Colonic mucosa (tissue), 4 donors: ENCODE measurements at places on chromosomes 7 and 10. TPM values are rescaled to one million over a fixed set of nuclear protein-coding genes. Genes with fewer than 3 reads are reported as not detected.

GRCh38 chr7:13992596-13992964, 3.1 kb upstream of the ETV1 start:
- no peak for DNase-seq

- peak; percentile 57 for DNase-seq
Observed at GRCh38 chr7:47574482-47575329, 7.2 kb downstream of the TNS3 start.

DNA sequence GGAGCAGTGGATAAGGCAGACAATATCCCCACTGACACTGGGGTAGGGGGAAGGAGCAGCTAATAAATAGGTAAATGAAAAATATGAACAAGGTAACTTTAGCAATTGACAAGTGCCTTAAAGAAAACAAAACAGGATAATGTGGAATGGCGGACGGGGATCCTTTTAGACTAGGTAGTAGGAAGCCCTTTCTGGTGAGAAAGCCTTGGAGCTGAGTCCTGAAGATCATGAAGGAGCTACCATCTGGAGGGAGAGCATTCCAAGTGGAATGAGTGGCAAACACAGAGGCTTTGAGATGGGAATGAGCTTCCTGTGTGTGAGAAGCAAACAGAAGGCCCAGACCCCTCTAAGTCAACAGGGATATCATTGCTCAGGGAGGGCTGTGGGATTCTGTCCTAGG, 16.0 kb upstream of the ATXN7L1 start:
- DNase-seq: no peak

DNA sequence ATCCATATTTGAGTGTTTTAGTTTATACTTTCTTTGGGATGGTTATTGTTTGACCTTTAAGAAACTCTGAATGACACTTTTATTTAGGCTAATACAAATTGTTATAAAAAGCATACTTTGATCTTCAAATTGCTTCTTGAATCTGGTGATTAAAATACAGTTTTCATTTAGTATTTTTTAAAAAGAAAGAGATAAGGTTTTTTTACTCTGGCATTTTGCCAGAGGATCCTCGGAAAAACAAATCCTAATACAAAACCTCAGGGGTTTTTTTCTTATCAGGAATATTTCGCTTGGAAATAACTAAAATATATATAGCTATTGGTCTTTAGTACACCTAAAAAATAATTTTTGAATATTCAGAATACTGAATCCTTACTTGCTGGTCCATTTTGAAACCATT, 17.0 kb downstream of the MIOS start:
- DNase-seq: no peak

DNA sequence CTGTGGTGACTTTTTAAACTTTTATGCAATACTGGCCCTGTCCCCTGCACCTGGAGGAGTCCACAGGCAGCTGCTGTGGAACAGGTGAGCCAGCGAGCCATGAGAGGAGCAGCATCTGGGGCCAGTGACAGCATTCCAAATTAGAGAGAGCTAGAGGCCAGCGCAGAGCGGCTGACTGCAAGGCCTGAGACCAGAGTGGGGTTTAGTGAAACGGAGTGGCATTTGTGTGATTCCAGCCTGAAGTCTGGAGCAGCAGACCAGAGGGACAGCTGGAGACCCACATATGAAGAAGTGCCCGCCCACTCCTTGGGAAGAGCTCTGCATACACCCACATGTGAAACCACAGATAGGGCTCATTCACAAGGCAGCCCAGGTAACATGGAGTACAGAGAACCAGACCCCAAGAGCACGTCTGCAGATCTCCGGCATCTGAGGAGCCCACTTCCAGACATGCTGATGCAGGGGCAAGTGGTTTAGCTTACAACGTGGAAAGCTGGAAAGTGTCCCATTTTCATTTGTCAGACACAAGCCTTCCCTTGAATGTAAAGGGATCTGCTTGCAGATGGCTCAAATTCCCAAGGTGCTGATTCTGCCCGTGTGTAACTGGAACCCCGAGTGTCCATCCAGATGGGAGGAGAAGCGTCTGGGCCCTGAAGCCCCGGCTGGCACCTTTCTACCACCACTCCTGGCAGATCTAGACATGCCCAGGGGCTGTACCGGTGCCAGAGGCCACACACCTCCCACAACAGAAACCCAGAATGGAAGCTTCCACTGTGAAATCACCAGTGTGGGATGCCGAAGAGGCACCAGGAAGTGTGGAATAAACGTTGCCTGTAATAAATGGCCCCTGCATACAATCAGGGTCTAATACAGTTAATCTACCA, 256.0 kb upstream of the TCERG1L start:
- no peak for DNase-seq

- no peak for DNase-seq
Observed at GRCh38 chr7:3112479-3113134, 68.9 kb upstream of the CARD11 start.

DNA sequence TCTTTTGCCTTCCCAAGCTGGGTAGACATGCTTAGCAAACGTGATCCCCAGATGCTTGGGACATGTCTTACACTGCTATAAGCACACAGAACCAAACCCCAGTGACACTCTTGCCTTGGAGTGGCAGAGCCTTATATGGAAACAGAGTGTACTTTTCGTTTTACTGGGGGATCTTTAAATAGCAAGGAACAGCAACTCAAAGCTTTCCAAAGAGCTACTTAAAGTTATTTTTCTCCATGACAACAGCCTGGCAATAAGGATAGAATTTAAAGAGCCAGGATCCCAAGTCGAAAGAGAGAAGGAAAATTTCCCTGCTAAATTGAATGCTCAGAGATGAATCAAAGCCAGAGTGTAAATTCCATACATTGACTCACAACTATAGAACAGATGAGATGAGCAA, 67.8 kb downstream of the ZNF365 start:
- no peak for DNase-seq

DNA sequence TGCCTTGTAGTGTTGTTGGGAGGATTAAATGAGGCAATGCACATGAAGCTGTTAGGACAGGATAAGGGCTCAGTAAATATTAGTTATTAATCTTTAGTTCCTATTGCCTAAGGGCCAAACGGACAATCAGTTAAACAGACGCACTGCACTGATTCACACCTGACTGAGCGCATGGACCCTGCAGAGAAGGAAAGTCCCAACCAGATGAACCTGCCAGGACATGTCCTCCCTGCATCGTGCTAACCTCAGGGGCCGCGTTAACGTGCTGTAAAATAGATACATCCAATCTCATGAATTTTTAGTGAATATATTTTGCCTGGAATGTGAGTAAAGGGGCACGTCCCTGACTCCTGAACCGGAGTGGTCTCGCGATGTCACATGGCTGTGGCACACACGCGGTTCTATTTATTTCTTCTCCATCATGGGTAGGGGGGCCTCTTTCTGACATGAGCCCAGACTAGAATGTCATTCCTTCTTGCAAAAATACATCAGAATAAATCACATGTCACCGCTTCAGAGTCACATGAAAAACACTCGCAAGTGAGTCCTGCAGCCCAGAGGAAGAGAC, 12.3 kb downstream of the ADARB2 start:
- no peak for DNase-seq

GRCh38 chr7:1693991-1694524, 24.0 kb downstream of the ELFN1 start:
- DNase-seq: no peak

- DNase-seq: no peak
Observed at GRCh38 chr10:31708046-31708445, 220.6 kb downstream of the ARHGAP12 start.

DNA sequence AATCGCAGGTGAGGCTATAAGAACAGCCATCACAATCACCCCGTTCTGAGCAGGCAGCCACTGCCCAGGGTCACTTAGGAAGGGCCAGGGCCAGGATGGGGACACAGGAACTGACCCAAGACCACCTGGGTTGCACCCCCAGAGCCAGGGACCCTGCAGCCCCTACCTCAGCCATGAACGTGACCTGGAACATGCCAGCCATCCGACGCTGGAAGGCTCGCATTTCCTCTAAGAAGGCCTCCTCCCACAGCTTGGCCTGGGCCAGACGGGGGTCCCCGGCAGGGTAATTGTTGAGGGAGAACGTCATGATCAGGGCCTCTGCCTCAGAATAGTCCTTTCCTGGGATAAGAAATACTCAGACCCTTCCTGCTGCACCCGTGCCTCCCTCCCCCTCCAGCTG, 5.0 kb downstream of the NPC1L1 start:
- no peak for DNase-seq

- no peak for DNase-seq
Observed at GRCh38 chr7:96665689-96666088, 44.0 kb downstream of the SEM1 start.

The PLEKHS1 gene
- total RNA-seq: 0.84 TPM

The HDAC9 gene
- total RNA-seq: 8.7 TPM

The OR2A25 gene
- not detected for total RNA-seq
